ENCODE measurements at places on chromosomes 2 and 18.
A peak's percentile ranks its signal among the peaks of the same experiment; 100 is the strongest.

DNA sequence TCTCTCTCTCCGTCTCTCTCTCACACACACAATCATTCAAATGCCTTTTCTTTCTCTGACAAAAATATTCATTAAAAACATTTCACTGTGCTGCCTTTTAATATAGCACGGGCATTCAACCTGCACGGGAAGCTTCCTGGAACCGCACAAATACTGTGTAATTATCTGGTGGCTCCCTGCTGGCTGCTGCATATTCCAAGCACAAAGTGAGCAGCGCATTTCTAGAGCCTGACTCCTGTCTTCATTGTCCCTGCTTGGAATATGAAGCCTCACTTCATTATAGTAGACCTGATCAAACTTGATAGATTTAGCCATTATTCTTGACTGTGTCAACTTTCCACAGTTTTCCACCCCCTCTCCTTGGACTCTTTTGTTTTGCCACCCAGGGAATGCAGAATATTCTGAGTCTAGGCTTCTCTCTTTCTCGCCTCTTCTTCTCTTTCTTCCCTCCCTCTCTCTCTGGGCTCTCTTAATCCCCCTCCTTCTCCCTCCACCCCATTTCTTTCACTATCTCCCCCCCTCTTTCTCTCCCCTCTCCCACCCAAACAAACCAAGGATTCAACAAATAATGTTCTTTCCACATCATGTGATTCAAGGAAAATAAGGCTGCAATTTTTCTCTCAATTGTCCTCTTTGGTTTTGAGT, 672.1 kb upstream of the FANCL start:
- no peak for DNase-seq

GRCh38 chr2:16321872-16322271, 343.8 kb downstream of the CYRIA start:
- no peak for DNase-seq

GRCh38 chr2:207796585-207797350, 27.1 kb upstream of the FZD5 start:
- DNase-seq, result peak; percentile 53

DNA sequence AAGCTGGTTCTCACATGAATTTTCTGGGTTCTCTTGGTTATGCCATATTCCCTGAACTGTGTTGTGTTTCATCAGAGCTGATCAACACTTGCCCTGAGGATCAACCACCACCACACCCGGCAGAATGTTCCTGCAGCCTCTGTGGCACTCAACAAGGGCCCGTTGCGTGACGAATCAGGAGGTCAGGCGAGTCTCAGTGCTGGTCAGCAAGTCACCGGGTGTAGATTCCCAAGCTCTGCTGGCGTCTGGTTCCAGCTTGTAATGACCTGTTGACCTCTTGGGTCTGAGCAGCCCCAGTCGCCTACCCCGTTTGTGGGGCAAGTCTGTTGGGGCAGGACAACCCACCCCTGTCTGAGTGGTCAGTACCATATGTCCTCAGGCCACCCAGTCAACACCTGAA, 46.0 kb downstream of the ADCY3 start:
- DNase-seq, result no peak

- DNase-seq, result no peak
These were observed 60.9 kb downstream of the LDLRAD4 start for GRCh38 chr18:13279181-13280069.

- DNase-seq, result no peak
These were observed 72.2 kb upstream of the TMEM17 start for GRCh38 chr2:62577994-62578781.

- no peak for DNase-seq
These were observed 128.6 kb downstream of the PARD3B start for GRCh38 chr2:204673877-204674276.

- DNase-seq, result no peak
These were observed 102.2 kb downstream of the INSIG2 start for GRCh38 chr2:118190474-118190873.

GRCh38 chr2:189798312-189799029, 14.2 kb downstream of the PMS1 start:
- no peak for DNase-seq

DNA sequence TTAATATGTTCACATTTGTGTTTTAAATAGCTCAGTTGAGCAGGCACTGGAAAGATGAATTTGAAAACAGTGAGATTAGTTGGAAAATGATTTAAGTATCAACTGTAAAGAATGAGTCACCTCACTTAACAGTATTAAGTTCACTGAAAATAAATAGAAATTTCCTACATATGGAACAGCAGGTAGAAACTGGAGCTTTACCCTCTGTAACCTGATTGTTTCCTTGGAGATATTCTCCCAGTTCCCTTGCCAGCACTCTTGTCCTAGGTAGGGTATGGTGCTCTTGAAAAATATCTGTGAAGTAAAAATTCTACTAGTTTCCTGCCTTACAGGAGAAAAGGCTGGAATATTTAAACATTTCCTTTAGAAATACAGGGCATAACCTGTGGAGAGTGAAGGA, 81.3 kb upstream of the DLGAP1 start:
- DNase-seq, result no peak

DNA sequence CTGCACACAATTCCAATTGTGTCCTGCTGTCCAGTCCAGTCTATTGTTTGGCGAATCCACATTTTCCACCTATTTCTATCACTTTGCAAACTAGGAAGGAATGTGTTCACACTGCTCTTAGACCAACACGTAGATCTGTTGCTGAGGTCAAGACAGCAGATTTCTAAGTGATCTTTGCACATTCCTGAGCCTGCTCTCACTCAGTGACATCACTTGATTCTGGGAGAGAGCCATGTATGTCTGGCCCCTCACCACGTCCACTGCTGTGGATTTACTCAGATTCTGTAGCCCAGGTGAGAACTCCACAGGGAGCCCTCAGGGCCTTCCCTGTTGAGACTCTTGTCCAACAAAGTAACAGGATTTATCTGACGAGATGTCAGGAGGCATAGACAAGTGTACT, 317.2 kb downstream of the TSN start:
- no peak for DNase-seq

GRCh38 chr2:10712185-10712809, 9.1 kb upstream of the ATP6V1C2 start:
- no peak for DNase-seq

- DNase-seq, result no peak
These were observed 97.1 kb upstream of the CELF4 start for GRCh38 chr18:37662546-37663339.

GRCh38 chr2:33907866-33908265, 308.8 kb upstream of the FAM98A start:
- DNase-seq, result no peak

DNA sequence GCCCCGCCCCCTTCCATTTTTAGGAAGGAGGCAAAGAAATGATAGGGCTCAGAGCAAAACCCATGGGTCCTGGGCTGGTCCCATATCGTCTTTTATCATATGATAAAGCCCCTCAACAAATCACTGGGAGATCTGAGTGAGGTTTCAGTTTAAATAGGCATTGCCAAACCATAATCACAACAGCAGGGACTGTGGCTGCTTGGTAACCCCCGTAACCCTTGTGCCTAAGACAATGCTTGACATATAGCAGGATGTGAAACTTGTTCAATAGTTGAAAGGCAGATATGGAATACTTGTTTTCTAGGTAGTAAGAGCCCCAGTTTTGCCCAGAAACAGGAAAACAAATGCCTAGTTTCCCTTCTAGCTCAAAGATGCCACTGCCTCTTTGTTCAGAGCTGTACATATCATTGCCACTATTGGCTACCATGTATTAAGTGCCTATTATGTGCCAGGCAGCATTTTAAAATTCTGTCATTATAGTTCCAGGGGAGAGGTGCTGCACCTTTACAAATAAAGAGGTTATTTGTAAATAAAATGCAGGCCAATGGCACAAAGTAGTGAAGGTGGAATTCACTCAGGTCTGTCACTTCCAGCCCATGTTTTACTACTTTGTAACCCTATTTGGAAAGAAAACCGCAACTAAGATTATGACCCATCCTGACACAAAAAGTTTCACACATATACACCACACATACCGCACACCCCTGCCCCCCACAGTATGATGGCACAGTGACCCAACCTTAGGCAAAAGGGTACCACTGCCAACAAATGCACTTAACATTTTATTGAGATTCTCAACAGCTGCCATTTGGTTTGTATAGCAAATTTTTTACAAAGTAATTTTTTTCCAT, 14.2 kb downstream of the NAGK start:
- DNase-seq, result no peak

- no peak for DNase-seq
These were observed 212.5 kb upstream of the SMAD2 start for GRCh38 chr18:48142994-48143393.

DNA sequence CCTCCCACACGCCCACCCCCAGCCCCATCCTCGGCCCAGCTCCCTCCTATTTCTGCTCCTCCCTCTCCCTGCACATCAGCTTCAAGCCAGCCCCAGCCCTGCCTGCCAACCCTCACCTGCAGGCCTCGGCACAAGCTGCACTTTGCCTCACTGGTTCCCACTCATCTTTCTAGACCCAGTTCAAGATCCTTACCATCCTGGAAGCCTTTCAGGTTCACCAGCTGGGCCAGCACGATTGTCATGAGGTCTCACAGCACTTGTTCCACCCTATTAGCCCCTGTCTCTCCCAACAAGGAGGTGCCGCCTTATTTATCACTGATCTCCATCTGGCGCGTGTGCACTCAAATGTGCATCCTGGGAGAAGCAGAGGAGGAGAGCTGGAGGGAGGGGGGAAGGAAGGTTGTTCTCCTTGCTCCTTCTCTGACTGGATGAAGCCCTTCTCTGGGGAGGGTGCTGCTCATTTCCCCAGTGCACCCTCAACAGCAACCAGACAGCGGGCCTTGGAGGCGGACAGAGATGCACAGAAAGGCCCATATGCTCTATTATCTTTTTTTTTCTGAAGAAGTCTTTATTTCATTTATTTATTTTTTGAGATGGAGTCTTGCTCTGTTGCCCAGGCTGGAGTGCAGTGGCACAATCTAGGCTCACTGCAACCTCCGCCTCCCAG, 15.5 kb upstream of the BIN1 start:
- DNase-seq, result no peak

DNA sequence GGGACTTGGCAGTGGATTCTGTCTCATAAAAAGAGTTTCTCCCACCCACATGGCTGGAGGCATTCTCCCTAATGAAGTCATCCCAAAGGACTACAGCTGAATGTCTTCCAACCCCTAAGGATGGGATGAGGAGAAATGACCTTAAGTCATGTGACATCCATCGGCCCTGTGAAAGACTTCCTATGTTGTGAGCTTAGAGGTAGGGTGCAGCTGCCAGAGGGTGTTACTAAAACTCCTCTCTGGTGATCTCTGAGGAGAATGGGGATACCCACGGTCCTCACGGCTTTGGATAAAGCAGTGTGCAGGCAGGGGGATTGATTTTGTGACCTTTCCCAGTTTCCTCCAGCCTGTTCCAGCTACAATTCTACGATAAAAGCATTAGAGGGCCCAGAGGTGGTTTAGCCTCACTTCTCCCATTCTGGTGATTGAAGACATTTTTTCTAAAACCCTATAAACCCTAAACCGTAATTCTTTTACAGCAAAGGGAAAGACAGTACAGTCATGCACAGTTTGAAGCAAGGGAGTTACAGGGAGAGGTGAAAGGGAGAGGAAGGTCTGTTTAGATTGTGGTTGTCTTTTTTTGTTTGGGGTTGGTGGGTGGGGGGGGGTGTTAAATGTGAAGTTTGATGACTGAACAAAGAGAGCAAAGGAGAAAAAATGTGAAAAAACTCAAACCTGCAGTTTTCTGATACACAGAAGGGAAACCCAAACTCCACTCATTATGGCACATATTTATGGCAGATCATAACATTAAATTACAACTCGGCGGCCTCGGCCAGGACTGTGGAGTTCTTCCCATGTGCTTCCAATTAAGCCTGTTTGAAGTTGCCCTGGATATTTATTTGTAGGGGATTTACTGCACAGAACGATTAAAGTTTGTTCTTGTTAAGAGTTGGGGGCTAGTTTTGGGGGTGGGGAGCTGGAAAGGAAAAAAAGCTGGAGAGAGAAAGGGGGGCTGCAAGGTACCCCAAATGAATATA, 26.6 kb upstream of the SLC14A2 start:
- no peak for DNase-seq

DNA sequence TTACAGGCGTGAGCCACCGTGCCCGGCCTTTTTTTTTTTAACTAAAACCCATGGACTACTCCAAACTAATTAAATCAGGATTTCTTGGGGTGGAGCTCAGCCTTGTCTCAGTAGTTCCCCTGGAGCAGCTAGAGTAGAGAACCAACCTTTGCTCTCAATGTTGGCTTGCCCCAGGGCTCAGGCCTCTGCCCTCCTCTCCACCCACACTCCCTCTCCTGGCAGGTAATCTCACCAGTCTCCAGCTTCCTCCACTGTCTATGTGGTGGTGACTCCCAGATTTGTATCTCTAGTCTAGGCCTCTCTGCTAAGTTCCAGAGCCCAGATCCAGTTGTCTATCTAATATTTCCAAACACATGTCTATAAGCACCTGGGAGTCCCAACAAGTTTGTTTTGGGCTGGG, 9.6 kb upstream of the MTA3 start:
- no peak for DNase-seq

GRCh38 chr18:58796220-58796619, 68.5 kb upstream of the ZNF532 start:
- no peak for DNase-seq

DNA sequence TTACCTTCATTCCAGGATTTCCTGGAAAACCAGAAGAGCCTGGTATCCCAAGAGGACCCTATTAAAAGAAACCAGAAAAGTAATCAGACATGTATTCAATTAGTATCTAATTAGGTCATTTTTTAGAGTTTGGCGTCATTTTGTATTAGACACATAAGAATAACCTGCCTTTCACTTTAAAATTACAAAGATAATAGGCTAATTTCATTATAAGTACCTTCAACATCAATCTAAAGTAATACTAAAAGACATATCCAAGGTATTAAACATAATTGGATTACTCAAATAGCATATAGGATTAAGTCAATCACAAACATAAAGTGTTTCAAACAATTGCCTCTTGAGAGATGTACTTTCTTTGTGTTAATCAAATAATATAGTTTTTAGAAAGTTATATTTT, 97.9 kb downstream of the COL3A1 start:
- no peak for DNase-seq

GRCh38 chr18:26503382-26503781, 45.0 kb downstream of the KCTD1 start:
- no peak for DNase-seq

GRCh38 chr2:26430826-26431225, 29.1 kb downstream of the DRC1 start:
- no peak for DNase-seq

DNA sequence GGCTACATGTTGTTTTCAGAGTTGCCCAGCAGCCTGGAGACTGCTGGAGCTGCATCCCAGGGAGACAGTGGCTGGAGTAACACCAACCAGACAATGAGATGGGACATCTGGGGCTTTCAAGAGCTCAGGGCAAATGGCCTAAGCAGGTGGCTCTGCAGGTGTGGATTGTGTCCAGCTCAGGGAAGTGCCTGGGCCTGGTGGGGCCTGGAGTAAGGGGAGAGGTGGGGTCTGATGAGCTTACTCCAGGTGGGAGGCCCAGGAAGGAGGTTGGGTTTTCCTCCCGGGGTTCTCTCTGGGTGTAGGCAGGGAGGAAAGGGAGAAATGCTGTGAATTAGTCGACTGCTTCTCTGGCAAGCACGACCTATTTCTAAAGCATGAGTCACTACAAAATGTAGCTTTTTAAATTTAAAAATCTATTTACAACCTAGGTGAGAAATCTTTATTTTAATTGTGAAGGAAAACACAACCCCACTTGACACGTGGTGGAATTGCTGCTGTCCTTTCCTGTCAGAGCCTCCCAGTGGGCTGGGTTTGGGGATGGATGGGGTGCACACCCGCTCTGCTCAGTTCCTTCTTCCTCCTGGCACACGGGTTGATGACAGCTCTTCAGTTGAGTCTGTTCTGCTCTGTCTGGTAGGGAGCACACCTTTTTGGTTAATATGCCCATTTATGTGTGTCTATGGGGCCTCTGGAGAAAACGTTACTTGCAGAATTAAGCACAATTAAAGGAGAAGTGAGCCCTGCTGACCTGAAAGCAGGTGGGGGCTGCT, 81.6 kb downstream of the SH3RF3 start:
- no peak for DNase-seq

All from WTC11 (cell line).